ENCODE measurements at places on chromosomes 5 and 9. TPM values are rescaled to one million over a fixed set of nuclear protein-coding genes. Genes with fewer than 3 reads are reported as not detected.

Gene PCDHB4
- 2.4 TPM for total RNA-seq

Gene DMAC1
- 12.0 TPM for total RNA-seq

Gene PCDHGB6
- 5.7 TPM for total RNA-seq

Gene GFI1B
- total RNA-seq: not detected

Gene QRFP
- total RNA-seq: not detected
